ENCODE measurements at places on chromosomes 2 and 18. TPM values are rescaled to one million over a fixed set of nuclear protein-coding genes. Genes with fewer than 3 reads are reported as not detected.

Gene GRP
- not detected for total RNA-seq

Gene MLPH
- total RNA-seq = 7.4 TPM

Gene BUB1
- total RNA-seq = 0.49 TPM

Gene EML6
- 0.92 TPM for total RNA-seq

Gene CYP26B1
- total RNA-seq = 6.0 TPM

Gene LTBP1
- 786 TPM for total RNA-seq

Gene DSC1
- not detected for total RNA-seq

Gene NXPH2
- total RNA-seq = not detected

Gene C2orf72
- total RNA-seq = not detected

Gene IAH1
- total RNA-seq = 48.1 TPM

DNA sequence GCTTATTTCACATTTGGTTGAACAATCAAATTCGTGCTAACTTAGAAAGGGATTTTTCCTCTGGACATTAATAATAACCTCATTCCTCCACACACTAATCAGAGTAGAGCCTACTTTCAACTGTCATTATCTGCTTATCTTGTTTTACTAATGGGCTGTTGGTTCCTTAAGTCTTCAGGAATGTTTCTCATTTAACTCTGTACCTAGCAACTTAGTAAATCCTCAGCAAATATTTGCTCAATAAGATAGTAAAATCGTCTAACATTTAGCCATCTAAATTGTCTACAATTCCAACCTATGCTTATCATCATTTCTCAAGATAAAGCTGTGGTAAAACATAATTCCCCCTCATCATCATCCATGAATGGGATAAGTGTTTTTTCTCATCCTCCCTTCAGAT, 98.1 kb downstream of the CDH2 start:
- no peak overlapping the region for H3K4me3 ChIP-seq
- no peaks in the 10 kb centered on the region for H3K27me3 ChIP-seq
- no peak overlapping the region for H3K27ac ChIP-seq

GRCh38 chr2:112829101-112829960, 7.2 kb downstream of the IL1B start:
- no peaks in the 10 kb centered on the region for H3K27me3 ChIP-seq
- H3K27ac ChIP-seq = no peak overlapping the region
- no peaks in the 10 kb centered on the region for H3K36me3 ChIP-seq

DNA sequence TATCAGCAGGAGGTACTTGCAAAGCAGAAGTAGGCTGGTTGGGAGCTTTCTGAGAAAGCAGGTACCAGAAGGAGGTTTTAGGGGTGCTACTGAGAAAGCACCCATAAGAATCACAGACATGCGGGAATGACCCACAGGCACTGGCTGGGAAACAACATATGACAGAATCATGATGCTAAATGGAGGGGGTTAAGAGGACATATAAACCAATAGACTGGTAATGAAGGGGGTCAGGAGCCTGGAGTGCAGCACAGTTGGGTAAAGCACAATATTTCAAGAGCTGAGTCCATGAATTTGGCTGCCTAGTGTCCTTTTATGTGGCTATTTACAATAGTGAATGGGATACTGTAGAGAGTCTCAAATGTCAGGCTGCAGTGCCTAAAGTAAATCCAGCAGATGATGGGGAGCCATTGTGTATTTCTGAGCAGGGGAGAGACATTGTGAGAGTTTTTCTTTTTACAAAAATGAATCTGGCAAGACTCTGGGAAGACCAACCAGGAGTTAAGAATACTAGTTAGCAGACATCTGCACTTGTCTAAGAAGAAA, 27.6 kb upstream of the GMCL1 start:
- H3K27me3 ChIP-seq = no peaks in the 10 kb centered on the region
- no peak for DNase-seq
- no peak overlapping the region for H3K4me3 ChIP-seq
- H3K36me3 ChIP-seq = peaks cover 15% of the 10 kb centered on the region
- H3K27ac ChIP-seq = no peak overlapping the region

DNA sequence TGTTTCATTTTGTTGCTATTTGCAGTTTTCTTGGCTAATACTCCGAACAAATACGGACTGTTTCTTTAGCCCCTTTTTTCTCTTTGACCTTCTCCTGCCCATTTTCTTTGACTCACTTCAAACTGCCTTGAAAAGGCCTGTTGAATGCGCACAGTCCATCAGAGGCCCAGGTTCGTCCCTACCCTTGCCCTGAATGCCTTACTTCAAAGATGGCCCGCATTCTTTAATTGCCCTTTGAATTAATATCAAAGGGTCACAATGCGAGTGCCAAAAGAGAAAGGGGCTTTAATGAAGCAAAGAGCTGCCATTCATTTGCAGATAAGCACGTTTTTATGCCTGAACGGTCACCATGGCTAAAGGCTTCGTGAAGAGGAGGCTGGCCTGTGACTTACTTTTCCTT, 29.7 kb downstream of the PAX3 start:
- H3K27me3 ChIP-seq = no peaks in the 10 kb centered on the region
- no peak overlapping the region for H3K4me3 ChIP-seq
- DNase-seq = no peak
- H3K27ac ChIP-seq = no peak overlapping the region
- H3K4me1 ChIP-seq = no peaks in the 10 kb centered on the region

DNA sequence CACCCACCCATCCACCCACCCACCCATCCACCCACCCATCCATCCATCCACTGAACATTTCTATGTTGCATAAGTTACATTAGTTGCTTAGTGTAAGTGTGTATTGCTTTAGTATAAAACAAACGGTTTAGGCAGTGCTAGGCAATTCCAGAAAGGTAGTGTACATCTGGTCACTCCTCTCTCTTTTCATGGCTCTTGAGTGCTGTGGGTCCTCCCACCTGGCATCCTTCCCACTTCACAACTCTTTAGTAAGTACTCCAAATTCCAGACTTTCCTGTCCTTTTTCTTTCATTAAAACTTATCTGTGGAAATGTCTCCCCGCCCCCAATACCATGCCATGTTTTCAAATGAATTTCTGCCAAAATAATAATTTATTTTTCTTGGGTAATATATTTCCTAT, 122.5 kb downstream of the PLEKHM3 start:
- H3K27ac ChIP-seq = no peak overlapping the region
- H3K27me3 ChIP-seq = no peaks in the 10 kb centered on the region
- H3K36me3 ChIP-seq = peaks cover 9% of the 10 kb centered on the region
- H3K4me3 ChIP-seq = no peak overlapping the region
- H3K4me1 ChIP-seq = no peaks in the 10 kb centered on the region

DNA sequence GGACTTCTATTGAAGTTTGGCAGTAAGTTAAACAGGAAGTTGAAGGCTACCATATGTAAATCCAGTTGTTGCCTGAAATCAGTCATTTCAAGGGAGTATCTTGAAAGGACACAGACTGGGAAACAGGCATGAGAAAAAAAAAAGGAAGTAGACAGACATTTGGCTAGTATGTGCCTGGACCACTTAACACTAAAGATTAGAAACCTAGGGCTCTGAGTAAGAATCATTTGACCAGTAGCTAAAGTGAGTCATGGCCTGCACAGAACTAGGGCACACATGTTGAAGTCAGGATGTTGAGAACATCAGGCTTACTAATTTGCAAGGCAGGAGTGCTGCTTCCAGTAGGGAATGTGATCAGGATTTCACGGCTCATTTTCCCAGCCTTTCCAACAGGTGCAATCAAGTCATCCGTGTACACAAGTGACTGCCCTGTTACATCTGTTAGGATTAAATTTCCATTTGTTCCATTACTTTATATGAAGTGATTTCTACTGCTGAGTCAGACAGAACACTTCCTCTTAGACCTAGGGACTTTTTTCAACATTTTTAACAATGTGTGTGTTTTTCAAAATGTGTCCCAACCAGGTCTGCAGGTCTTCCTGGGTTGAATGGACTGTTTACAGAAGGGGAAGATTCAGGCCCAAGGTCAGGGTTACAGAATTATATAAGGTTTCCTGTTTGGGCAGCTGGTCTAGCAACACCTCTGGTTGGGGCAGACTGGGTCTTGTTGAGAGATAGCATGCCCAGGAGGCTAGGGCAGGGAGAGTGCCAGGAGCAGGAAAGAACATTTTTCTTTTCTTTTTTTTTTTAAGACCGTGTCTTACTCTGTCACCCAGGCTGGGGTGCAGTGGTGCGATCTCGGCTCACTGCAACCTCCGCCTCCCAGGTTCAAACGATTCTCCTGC, 145.6 kb downstream of the TGIF1 start:
- peak overlapping the region; percentile 94 for H3K27ac ChIP-seq
- DNase-seq = peak; percentile 46
- H3K27me3 ChIP-seq = no peaks in the 10 kb centered on the region
- peaks cover 46% of the 10 kb centered on the region for H3K4me1 ChIP-seq

GRCh38 chr2:240213476-240214421, 73.3 kb upstream of the OTOS start:
- H3K27ac ChIP-seq = no peak overlapping the region
- no peaks in the 10 kb centered on the region for H3K4me1 ChIP-seq
- H3K27me3 ChIP-seq = no peaks in the 10 kb centered on the region
- no peak overlapping the region for H3K4me3 ChIP-seq

GRCh38 chr18:49319590-49319989, 140.9 kb downstream of the DYM start:
- no peak for DNase-seq
- no peak overlapping the region for H3K4me3 ChIP-seq
- no peaks in the 10 kb centered on the region for H3K36me3 ChIP-seq
- H3K27me3 ChIP-seq = no peaks in the 10 kb centered on the region
- H3K4me1 ChIP-seq = peaks cover 19% of the 10 kb centered on the region

DNA sequence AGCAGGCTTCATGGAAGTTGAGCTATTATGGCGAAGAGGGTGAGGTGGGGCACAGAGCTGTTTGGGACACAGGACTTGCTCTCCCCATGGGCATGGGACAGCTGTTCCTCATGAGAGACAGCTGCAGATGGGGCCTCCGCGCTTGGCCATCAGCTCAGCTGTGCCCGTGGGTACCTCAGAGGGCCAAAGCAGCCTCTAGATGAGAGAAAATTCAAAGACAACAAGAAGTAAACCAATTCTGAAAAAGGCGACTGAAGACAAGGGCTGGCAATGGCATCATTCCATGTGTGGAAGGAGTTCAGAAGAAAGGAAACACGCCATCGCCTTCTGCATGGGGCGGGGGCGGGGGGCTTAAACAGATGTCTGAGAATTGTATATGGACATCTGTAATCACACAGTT, 136.2 kb downstream of the BCL2 start:
- no peak overlapping the region for H3K4me3 ChIP-seq
- no peaks in the 10 kb centered on the region for H3K27me3 ChIP-seq
- no peak overlapping the region for H3K27ac ChIP-seq
- peaks cover 18% of the 10 kb centered on the region for H3K4me1 ChIP-seq
- no peaks in the 10 kb centered on the region for H3K36me3 ChIP-seq
- DNase-seq = no peak

DNA sequence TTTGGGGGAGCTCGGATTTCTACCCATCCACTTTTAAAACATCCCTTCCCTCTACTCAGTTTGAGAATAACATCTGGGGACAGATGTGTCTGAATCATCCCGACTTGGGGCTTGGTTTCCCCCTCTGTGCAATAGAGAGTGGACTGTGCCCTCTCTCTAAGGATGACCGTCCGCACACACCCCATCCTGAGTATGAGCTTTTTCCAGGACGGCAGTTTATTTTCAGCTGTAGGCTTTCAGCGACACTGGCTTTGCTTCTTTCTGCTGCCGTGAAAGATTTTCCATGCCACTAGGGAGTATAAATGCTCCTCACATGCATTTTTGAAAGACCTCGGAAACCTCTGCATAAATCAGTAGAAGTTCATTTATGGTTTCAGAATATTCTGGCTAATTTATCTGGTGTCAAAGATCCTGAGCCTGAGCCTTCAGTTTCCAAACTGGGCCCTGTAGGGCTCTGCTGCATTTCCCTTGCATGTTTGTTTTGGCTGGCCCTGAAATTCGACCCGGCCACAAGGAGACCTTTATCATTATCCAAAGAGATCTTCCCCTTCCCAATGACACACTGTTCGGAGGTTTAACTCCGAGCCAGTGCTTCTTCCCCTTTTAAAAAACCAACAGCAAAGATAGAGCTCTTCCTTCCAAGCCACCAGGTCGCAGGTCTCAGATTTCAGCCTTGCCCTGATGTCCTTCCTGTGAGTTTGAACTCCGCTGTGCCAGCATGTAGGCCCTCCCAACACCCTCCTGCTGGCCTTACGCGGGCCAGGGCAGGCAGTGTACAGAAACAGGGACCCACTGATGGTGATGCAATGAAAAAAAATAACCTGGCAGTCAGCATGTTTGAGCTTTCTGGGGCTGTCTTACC, 53.3 kb downstream of the FECH start:
- DNase-seq = no peak
- no peaks in the 10 kb centered on the region for H3K36me3 ChIP-seq
- H3K4me3 ChIP-seq = no peak overlapping the region

- H3K27me3 ChIP-seq = no peaks in the 10 kb centered on the region
- no peak overlapping the region for H3K27ac ChIP-seq
- no peak overlapping the region for H3K4me3 ChIP-seq
- H3K4me1 ChIP-seq = no peaks in the 10 kb centered on the region
Observed at GRCh38 chr2:61288070-61288841, 126.3 kb downstream of the C2orf74 start.

- H3K27me3 ChIP-seq = no peaks in the 10 kb centered on the region
- no peaks in the 10 kb centered on the region for H3K36me3 ChIP-seq
- no peak overlapping the region for H3K4me3 ChIP-seq
- no peak overlapping the region for H3K27ac ChIP-seq
- DNase-seq = no peak
- no peaks in the 10 kb centered on the region for H3K4me1 ChIP-seq
Observed at GRCh38 chr2:31555967-31556706, 24.6 kb downstream of the SRD5A2 start.

DNA sequence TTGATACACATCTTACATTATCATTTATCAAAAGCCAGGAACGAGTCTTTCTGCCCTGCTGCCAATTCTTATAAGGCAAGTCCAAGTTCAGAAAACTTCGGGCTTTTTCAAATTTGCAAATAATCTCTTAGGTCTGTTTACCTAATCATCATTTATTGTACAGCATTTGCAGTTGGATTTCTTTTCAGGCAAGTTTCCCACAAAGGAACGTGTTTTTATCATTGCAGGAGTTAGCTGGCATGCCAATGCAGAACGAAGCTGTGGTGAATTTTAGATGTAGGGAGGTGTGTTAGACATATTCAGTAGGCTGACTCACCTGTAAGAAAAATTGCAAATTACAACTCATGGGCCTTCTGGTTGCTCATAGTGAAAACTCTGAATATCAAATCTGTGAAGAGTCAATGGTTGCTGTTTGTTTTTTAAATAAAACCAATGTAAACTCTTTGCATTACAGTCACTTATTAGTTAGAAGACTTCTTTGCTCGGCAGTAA, 209.6 kb downstream of the SRBD1 start:
- no peaks in the 10 kb centered on the region for H3K4me1 ChIP-seq
- no peaks in the 10 kb centered on the region for H3K36me3 ChIP-seq
- DNase-seq = no peak

DNA sequence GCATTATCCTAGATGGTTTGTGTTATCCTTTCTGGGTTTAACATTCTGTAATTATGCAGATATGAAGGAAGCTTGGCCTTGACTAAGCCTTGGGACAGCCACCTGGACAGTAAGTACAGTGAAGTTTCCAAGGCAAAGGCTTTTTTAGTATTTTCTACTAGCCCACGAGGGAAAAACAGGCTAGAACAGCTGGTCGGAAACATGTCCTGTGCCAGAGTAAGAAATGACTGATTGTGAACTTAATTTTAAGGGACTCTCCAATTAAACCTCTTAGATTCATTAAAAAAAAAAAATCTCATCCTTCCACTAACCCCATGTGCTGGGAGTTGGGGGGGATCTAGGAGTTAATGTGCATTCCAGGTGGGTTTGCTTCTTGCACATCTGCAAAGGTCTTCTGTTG, 720.8 kb downstream of the SLC4A3 start:
- no peaks in the 10 kb centered on the region for H3K4me1 ChIP-seq
- H3K36me3 ChIP-seq = no peaks in the 10 kb centered on the region
- H3K27me3 ChIP-seq = no peaks in the 10 kb centered on the region
- H3K4me3 ChIP-seq = no peak overlapping the region
- H3K27ac ChIP-seq = no peak overlapping the region
- no peak for DNase-seq

- no peak overlapping the region for H3K4me3 ChIP-seq
- H3K4me1 ChIP-seq = peaks cover 16% of the 10 kb centered on the region
- no peak overlapping the region for H3K27ac ChIP-seq
- no peaks in the 10 kb centered on the region for H3K27me3 ChIP-seq
Observed at GRCh38 chr2:37869771-37870170, 55.3 kb upstream of the RMDN2 start.

Measured in thoracic aorta (tissue), 2 donors.